ENCODE measurements at places on chromosomes 2 and 18.

DNA sequence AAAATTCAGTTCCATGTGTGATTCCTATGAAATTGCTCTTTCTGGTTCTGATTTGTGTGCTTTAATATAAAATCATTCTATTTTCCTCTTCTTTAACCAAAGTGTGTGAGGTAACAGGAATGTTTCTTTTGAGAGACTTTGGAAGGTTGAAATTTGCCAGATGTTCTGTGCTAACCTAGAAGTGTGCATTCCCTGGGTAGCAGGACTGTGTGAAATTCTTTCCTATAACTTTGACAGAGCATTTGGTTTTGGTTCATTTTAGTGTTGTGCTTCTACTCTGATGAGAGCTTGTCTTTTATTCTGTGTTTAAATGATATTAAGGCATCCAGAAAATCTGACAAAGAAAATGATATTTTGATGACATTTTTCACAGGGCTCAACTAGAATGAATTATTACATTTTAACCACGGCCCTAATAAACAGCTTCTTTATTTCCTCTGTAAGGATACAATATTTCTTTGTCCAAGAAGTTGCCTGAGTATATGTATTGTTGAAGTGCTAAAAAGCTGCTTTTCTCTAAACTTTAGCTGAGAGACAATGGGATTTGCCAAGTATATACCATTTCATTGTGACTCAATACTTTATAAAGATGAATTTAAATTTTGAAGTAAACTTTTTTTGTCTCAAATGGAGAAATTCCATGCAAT lies 34.7 kb upstream of the DLX1 start:
- no peaks in the 10 kb centered on the region for H3K27me3 ChIP-seq
- H3K4me1 ChIP-seq = no peaks in the 10 kb centered on the region
- H3K27ac ChIP-seq = no peak overlapping the region
- H3K4me3 ChIP-seq = no peak overlapping the region
- no peaks in the 10 kb centered on the region for H3K36me3 ChIP-seq

DNA sequence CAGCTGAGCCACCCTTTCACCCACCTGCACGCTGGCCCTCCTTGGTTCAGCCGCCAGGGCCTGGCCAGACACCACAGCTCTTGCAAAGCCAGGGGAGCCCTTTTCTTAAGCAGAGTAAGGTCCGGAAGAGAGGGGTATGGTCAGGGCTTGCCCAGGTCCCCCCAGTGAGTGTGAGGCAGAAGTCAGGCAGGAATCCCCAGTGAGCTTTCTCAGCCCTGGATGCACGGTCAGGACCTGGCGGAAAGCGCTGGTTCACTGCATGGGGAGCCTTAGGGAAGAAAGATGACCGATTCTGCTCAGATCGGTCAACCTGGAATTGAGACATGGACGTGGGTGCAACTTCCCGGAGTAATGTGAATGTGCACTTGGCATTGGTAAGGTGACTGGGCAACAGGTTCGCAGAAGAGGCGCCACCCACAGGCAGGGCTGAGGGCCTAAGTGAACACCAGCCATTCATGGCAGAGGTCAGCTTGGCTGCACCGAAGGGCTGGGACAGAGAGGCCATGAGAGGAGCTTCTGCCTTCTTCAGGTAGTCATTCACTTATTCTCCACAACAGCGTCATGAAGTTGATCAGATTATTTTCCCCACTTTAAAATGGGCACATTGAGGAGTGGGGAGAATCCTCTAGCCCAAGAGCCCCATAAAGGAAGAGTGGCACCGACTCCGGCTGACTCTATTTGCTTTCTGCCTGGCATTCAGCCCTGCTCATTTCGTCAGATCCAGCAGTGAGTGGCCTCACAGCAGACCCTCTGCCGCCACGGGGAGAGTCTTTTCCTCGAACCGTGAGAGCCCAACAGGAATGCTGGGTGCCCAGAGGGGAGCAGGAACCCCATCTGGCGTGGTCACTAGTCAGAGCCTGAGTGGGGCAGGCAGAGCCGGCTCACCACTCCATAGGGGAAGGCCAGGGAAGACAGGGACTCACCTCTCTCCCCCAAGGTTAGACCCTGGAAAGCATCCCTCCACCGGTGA lies 35.8 kb downstream of the SCTR start:
- no peaks in the 10 kb centered on the region for H3K27me3 ChIP-seq
- DNase-seq = peak; percentile 52
- peak overlapping the region; percentile 79 for H3K27ac ChIP-seq

DNA sequence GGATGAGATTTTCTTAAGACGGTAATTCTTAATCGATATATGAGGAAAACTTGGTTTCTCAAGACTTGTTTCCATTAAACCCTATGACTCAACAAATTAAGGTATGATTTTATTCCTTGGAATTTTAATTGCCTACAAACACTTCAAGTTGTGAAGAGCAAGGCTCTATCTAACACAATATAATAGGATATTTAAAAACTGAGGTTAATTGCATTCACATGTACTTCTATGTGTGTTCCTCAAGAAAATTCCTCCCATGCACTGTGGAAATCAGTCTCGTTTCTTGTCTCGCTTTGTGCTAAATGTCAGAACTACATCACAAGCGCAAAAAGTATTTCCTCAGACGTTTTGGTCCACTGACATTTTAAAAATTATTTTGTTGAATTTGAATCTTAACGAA lies 109.6 kb upstream of the UNC80 start:
- no peak overlapping the region for H3K27ac ChIP-seq
- no peaks in the 10 kb centered on the region for H3K4me1 ChIP-seq
- no peaks in the 10 kb centered on the region for H3K27me3 ChIP-seq
- no peak overlapping the region for H3K4me3 ChIP-seq
- H3K36me3 ChIP-seq = no peaks in the 10 kb centered on the region

DNA sequence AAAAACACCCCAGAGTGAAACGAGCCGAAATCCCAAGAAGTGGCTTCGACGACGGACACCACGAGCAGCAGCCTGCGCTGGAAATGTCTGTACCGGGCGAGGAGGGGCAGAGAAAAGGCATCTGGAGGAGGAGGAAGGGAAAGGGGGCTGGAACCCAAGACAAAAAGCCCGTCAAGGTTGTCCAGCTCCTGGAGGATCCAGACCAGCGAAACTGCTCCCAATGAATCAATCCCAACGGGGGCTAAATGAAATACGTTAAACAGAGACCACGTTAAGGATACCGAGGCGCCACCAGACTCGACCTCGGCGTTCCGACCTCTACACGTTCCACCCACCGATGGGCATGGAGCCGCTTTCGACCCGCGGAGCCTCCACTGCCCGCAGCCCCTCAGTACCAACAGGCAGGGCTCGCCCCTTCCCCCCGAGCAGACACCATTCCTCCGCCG lies 400 bp downstream of the CCDC88A start:
- H3K4me3 ChIP-seq = peak overlapping the region; percentile 84
- no peaks in the 10 kb centered on the region for H3K4me1 ChIP-seq
- no peak for DNase-seq
- H3K36me3 ChIP-seq = no peaks in the 10 kb centered on the region

- DNase-seq = no peak
- H3K36me3 ChIP-seq = no peaks in the 10 kb centered on the region
- no peaks in the 10 kb centered on the region for H3K4me1 ChIP-seq
- H3K27me3 ChIP-seq = no peaks in the 10 kb centered on the region
- no peak overlapping the region for H3K4me3 ChIP-seq
Measured at GRCh38 chr2:195570329-195570728, 86.7 kb upstream of the SLC39A10 start.

GRCh38 chr2:40147360-40147759 lies 304.5 kb downstream of the SLC8A1 start:
- no peak overlapping the region for H3K27ac ChIP-seq
- H3K4me1 ChIP-seq = no peaks in the 10 kb centered on the region
- H3K36me3 ChIP-seq = peaks cover 5% of the 10 kb centered on the region
- no peak for DNase-seq
- H3K4me3 ChIP-seq = no peak overlapping the region

DNA sequence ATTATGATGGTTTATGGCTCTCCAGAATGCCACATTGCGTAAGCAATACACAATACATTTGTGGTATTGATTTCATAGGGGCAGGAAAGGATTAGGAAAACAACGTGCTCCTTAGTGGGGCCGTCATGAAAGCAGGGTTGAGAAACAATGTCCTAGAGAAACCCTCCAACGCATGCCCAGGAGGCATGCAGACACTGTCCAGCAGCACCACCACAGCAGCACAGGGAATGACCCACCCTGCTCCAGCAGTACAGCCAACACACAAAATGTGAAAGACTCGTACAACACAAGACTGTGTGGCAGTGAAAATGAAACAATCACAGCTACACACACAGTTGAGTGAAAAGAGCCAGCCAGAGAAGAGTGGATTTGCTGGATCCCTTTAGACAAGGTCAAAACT lies 66.3 kb downstream of the FAM168B start:
- H3K4me3 ChIP-seq = no peak overlapping the region
- H3K36me3 ChIP-seq = no peaks in the 10 kb centered on the region
- H3K27ac ChIP-seq = no peak overlapping the region
- DNase-seq = peak; percentile 43
- no peaks in the 10 kb centered on the region for H3K27me3 ChIP-seq

DNA sequence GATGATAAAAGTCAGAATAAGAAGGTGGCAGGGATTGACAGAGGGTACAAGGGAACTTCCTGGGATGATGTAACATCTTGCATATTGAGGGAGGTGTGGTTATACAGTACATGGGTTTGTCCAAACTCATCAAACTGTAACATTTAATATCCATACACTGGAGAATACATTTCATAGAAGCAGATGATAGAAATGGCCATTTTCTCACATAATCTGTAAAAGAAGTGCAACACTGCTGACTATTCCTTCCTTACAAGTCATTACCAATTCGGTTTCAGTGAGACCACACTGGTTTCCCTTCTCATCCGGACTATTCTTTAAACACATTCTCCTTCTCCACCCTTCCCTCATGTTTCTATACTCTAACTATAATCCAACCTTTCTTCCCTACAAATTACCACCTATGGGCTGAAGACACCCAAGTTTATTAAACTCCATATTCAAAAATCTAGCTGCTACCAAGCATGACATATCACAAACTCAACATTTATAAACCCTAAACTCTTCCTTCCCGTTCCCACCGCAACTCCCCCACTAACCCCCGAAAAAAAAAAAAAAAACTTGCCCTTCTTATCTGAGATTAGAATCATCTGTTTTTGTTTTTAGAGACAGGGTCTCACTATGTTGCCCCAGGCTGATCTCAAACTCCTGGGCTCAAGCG lies 1.6 kb downstream of the COX7A2L start:
- H3K4me1 ChIP-seq = peaks cover 38% of the 10 kb centered on the region
- no peak for DNase-seq
- no peaks in the 10 kb centered on the region for H3K36me3 ChIP-seq
- peak overlapping the region; percentile 95 for H3K27ac ChIP-seq
- no peaks in the 10 kb centered on the region for H3K27me3 ChIP-seq
- H3K4me3 ChIP-seq = peak overlapping the region; percentile 95

GRCh38 chr2:142858961-142859360 lies 18.5 kb upstream of the KYNU start:
- H3K27me3 ChIP-seq = no peaks in the 10 kb centered on the region
- no peaks in the 10 kb centered on the region for H3K36me3 ChIP-seq
- H3K4me3 ChIP-seq = no peak overlapping the region
- no peak for DNase-seq

GRCh38 chr2:111618978-111619902 lies 264.8 kb downstream of the ANAPC1 start:
- no peaks in the 10 kb centered on the region for H3K36me3 ChIP-seq
- H3K4me1 ChIP-seq = no peaks in the 10 kb centered on the region
- no peak overlapping the region for H3K4me3 ChIP-seq
- no peak for DNase-seq

- H3K27me3 ChIP-seq = no peaks in the 10 kb centered on the region
- H3K4me3 ChIP-seq = no peak overlapping the region
- H3K27ac ChIP-seq = no peak overlapping the region
Measured at GRCh38 chr18:10216791-10217190, 237.6 kb upstream of the APCDD1 start.

- no peak overlapping the region for H3K27ac ChIP-seq
- no peaks in the 10 kb centered on the region for H3K27me3 ChIP-seq
- no peak for DNase-seq
- no peaks in the 10 kb centered on the region for H3K4me1 ChIP-seq
Measured at GRCh38 chr18:6052449-6052913, 157.2 kb upstream of the TMEM200C start.

- H3K27ac ChIP-seq = no peak overlapping the region
- no peak for DNase-seq
- H3K4me3 ChIP-seq = no peak overlapping the region
- no peaks in the 10 kb centered on the region for H3K36me3 ChIP-seq
Measured at GRCh38 chr18:69935319-69936190, 12.1 kb downstream of the CD226 start.

- H3K4me1 ChIP-seq = peaks cover 16% of the 10 kb centered on the region
- DNase-seq = no peak
- peak overlapping the region; percentile 25 for H3K4me3 ChIP-seq
- no peak overlapping the region for H3K27ac ChIP-seq
- H3K36me3 ChIP-seq = no peaks in the 10 kb centered on the region
Measured at GRCh38 chr2:104872866-104873688, 19.2 kb downstream of the POU3F3 start.

- H3K27me3 ChIP-seq = no peaks in the 10 kb centered on the region
- no peak overlapping the region for H3K4me3 ChIP-seq
- no peak overlapping the region for H3K27ac ChIP-seq
- peaks cover 36% of the 10 kb centered on the region for H3K36me3 ChIP-seq
Measured at GRCh38 chr2:169526451-169526850, 16.9 kb downstream of the KLHL41 start.

GRCh38 chr2:79253243-79253774 lies 93.8 kb upstream of the REG3A start:
- no peak for DNase-seq
- H3K4me3 ChIP-seq = no peak overlapping the region
- H3K27ac ChIP-seq = no peak overlapping the region
- no peaks in the 10 kb centered on the region for H3K4me1 ChIP-seq
- H3K36me3 ChIP-seq = no peaks in the 10 kb centered on the region

DNA sequence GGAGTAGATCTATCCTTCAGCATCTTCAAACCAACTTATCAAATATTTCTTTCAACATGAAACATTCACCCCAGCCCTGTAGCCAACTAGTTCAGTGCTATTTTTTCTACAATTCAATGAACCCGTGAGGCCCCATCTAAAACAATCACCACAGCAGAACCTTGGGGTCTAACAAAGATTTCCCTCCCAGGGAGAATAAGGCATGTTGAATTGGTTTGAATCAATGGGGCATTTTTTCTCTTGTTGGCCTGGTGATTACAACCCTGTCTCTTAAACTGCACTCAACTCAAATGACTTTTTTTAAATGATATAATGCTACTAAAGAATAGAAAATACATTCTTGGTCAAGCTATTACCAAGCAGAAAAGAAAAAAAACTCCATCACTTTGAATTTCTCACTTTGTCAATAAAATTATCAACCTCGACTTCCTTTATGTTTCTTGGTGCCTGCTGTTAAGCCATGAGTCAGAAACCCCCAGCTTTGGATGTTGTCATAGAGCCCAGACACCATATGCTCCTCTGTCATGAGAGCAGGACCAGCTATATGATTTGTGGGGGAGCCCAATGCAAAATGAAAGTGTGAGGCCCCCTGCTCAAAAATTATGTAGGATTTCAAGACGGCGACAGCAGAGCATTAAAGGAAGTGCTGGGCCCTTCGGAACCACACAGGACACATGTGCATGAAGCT lies 282.4 kb downstream of the MEIS1 start:
- no peaks in the 10 kb centered on the region for H3K27me3 ChIP-seq
- no peaks in the 10 kb centered on the region for H3K36me3 ChIP-seq
- H3K4me1 ChIP-seq = no peaks in the 10 kb centered on the region
- no peak for DNase-seq

Data from right atrium auricular region (tissue), 2 donors.